ENCODE measurements at places on chromosomes 12 and 14.
A peak's percentile ranks its signal among the peaks of the same experiment; 100 is the strongest.

- DNase-seq: no peak
- H3K4me3 ChIP-seq: no peak overlapping the region
- no peak overlapping the region for H3K27ac ChIP-seq
- H3K36me3 ChIP-seq: no peaks in the 10 kb centered on the region
- H3K27me3 ChIP-seq: peaks cover 5% of the 10 kb centered on the region
- no peaks in the 10 kb centered on the region for H3K4me1 ChIP-seq
Observed at GRCh38 chr14:49512571-49512970, 73.6 kb downstream of the RPS29 start.

DNA sequence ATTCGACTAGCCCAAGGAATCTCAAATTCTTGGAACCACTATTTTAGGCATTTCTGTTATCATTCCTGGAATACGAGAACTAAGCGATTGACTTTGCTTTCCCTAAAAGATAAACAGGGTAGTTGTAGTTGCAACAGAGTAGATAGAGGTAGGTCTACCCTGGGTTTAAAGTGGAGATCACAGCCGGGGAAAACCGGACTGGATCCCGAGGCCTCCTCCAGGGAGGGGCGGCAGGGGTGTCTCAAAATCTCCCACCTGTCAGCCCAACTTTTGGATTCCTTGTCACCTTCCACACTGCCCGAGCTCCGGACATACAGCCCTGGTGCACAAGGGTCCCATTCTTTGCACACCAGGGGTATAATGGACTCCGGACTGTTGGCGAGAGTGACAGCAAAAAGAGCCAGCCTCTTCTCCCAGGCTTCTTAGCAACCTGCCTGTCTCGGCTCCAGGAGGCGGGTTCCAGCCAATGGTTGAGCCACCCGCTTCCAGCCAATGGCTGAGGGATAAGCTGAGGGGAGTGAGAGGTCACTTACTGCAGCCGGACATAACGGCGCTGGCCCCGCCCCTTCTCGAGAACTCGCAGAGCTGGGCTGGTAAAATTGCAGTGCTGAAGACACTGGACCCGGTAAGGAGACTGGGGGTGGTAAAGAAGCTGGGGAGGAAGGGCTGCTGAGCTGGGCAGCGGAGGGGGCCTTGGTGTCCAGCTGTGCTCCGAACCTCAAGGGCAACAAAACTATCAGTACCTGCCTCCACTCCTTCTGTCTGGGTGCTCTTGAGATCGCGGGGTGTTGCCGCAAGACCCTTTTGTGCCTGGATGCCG is at the start of gene SUOX:
TSS of gene SUOX (plus strand) at position 562 of the 820 bp plus-strand sequence. CDS start 4,946 bp downstream, outside the sequence.
- DNase-seq: peak; percentile 86
- peak within 1 kb of the TSS; percentile 87 for H3K4me3 ChIP-seq
- H3K27me3 ChIP-seq: no peaks in the 10 kb centered on the region
- H3K27ac ChIP-seq: peak within 1 kb of the TSS; percentile 53
- peaks cover 12% of the 10 kb centered on the region for H3K36me3 ChIP-seq

GRCh38 chr12:70885956-70886355 is 34.6 kb downstream of the PTPRR start:
- H3K27ac ChIP-seq: no peak overlapping the region
- no peaks in the 10 kb centered on the region for H3K36me3 ChIP-seq
- H3K4me3 ChIP-seq: no peak overlapping the region
- no peaks in the 10 kb centered on the region for H3K4me1 ChIP-seq
- no peak for DNase-seq

DNA sequence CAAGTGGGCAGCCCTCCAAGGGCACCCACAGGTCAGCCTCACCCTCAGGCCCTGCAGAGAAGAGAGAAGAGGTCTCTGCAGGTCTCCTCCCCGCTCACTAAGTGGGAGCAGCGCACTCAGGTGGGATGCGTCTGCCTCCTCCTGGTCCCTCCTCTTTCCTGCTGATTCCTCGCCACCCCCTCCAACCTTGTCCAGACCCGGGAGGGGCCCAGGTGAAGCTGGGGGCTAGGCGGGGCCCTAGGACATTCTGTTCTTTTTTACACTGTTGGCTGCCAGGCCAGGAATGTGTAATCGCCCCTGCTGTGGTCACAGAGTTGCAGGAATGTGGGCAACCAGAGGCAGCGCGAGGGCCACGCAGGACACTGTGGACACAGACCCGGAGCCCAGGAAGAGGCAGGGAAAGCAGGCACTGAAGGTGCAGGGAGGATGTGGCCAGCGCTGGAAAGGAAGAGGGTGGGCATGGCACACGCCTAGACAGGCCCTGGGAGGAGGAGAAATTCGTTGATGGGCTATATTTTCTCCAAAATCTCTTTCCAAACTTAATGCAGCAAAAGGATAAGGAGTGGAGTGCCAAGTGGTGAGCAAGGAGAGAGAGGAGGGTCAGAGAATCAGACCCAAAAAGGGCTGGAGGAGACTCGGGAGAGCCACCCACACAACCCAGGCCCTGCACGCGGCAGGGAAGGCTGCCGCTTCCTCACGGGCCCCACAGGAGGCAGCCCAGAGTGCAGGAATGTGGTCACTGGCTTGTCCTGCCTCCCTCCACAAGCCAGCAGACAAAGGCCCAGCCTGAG is 911 bp upstream of the SCNN1A start:
- H3K36me3 ChIP-seq: no peaks in the 10 kb centered on the region
- peak overlapping the region; percentile 16 for H3K4me3 ChIP-seq

DNA sequence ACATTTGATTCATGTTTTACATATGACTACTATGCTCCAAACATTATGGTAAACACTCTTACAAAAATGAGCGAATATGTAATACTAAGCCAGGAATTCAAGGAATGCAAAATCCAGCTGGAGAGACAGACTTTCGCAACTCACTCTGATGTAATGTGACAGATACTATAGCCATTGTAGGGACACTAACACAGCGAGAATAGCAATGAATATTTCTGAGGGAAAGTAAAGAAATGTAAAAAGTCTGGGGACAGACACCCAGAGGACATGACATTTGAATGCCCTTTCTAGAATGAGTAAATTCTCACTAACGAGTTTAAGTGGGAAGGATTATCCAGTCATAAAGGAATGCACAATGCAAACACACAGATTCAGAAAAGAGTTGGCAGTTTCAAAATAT is 121.9 kb downstream of the PIK3C2G start:
- no peaks in the 10 kb centered on the region for H3K4me1 ChIP-seq
- DNase-seq: no peak
- no peaks in the 10 kb centered on the region for H3K36me3 ChIP-seq
- no peak overlapping the region for H3K27ac ChIP-seq

GRCh38 chr12:132558861-132559623 is 51.3 kb downstream of the LRCOL1 start:
- H3K4me1 ChIP-seq: peaks cover 6% of the 10 kb centered on the region
- peak; percentile 66 for DNase-seq
- peak overlapping the region; percentile 77 for H3K4me3 ChIP-seq
- H3K27me3 ChIP-seq: peaks cover 9% of the 10 kb centered on the region
- peaks cover 2% of the 10 kb centered on the region for H3K36me3 ChIP-seq
- no peak overlapping the region for H3K27ac ChIP-seq

- DNase-seq: peak; percentile 59
- peaks cover 64% of the 10 kb centered on the region for H3K27me3 ChIP-seq
- H3K4me1 ChIP-seq: peaks cover 18% of the 10 kb centered on the region
- no peak overlapping the region for H3K27ac ChIP-seq
- peak overlapping the region; percentile 93 for H3K4me3 ChIP-seq
Observed at GRCh38 chr12:24562771-24563431, 386.0 kb downstream of the BCAT1 start.

GRCh38 chr14:101813171-101813759 is 51.8 kb downstream of the PPP2R5C start:
- peaks cover 66% of the 10 kb centered on the region for H3K4me1 ChIP-seq
- H3K36me3 ChIP-seq: peaks cover 37% of the 10 kb centered on the region
- H3K27me3 ChIP-seq: no peaks in the 10 kb centered on the region
- H3K4me3 ChIP-seq: peak overlapping the region; percentile 78
- peak; percentile 67 for DNase-seq

- H3K36me3 ChIP-seq: peaks cover 2% of the 10 kb centered on the region
- H3K4me1 ChIP-seq: peaks cover 8% of the 10 kb centered on the region
- no peaks in the 10 kb centered on the region for H3K27me3 ChIP-seq
- no peak overlapping the region for H3K4me3 ChIP-seq
- no peak overlapping the region for H3K27ac ChIP-seq
- DNase-seq: no peak
Observed at GRCh38 chr12:50647479-50647878, 116.4 kb upstream of the ATF1 start.

DNA sequence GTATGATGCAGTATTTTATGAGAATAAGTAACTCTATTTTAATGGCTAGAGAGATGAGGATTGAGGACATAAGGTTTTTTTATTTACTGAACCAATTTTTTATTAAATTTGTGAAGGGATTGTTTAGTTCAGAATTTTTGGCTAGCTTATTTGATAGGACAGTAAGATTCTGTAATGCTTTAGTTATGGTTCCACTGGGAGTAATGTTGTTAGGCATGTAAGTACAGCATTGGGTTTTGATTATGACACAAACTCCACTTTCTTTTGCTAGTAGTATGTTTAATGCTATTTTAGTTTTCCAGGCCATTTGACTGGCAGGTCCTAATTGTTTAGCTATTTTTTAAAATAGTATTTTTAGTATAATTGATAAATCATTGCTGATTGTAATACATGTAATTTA is 33.8 kb upstream of the LRRC10 start:
- no peaks in the 10 kb centered on the region for H3K36me3 ChIP-seq
- no peak overlapping the region for H3K4me3 ChIP-seq

DNA sequence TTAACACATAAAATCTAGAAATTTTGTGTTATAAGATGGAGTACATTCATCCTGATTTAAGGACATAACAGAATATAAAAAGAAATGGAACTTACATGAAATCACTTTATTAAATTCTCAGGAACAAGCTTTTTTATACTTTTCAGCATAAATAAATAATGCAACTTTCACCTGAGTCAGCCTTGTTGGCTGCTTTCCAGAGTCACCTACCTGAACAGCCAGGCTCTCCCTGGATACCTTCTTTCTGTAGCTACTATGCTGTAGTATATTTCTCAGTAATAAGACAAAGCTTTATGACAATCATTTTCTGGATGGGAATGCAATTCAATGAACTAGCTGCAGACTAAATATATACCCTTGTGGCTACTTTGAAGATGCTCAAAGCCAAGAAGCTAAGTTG is 111.9 kb downstream of the NTS start:
- no peak for DNase-seq
- H3K4me1 ChIP-seq: no peaks in the 10 kb centered on the region
- no peaks in the 10 kb centered on the region for H3K36me3 ChIP-seq
- H3K27me3 ChIP-seq: no peaks in the 10 kb centered on the region
- no peak overlapping the region for H3K27ac ChIP-seq
